Right ventricle myocardium inferior (tissue), 1 donor: ENCODE measurements at places on chromosomes 7 and 10.

DNA sequence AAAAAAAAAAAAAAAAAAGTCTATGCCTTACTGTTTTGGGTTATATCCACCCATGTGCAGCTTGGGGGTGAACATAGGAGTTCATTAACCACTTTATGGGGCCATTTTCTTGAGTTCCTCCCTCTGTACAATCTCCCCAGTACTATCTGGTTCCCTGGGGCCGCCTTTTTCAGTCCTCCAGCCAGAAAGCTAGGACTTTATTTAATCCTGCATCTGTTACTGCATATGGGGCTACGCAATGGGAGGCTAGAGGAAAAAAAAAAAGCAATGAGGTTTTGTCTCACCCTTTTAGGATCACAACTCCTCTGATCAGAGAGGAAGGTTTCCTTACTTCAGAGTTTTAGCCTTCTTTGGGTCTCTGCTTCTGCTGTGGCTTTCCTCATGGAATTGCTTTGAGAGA, 51.0 kb downstream of the BTRC start:
- no peak for DNase-seq

- DNase-seq, result peak; percentile 53
Measured at GRCh38 chr7:40859965-40860543, 725.2 kb downstream of the SUGCT start.

GRCh38 chr7:107961405-107961804, 41.6 kb downstream of the LAMB1 start:
- peak; percentile 79 for DNase-seq

DNA sequence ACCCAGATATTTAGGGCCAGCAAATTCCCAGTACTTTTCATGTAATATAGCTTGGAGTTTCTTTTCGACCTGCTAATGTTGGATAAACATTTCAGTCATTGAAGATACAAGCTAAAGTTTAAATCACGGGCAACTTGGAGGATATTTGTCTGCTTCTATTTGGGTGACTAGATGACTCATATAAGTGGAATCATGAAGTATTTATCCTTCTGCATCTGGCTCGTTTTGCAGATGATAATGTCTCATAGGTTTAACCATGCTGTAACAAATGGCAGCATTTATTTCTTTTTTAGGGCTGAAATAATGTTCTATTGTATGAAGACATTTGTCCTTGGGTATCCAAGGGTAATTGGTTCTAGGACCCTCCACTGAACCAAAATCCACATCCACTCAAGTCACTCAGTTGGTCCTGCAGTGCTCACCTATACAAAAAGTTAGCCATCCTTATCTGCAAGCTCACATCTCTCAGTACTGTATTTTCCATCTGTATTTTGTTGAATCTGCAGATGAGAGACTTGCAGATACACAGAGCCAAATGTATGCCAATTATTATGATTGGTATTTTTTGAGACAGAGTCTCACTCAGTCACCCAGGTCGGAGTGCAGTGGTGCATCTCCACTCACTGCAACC, 187.2 kb upstream of the CSTF2T start:
- no peak for DNase-seq

DNA sequence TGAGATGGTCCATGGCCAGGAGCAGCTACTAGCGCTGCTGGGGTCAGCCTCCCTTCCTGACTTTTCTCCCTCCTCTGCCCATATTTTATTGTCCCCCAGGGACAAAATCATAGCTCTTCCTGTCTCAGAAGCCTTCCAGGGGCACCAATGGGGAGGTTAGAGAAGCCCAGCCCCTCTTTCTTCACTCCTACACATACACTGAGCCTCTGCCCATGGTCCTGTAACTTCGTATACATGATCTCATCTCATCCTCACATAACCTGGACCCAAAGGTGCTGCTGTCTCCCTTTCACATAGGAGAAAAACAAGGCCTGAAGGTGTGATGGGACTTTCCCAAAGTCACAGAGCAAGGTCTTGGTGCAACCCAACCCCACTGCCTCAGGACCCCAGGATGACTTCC, 2.5 kb downstream of the SRRM3 start:
- DNase-seq, result no peak

- DNase-seq, result no peak
Measured at GRCh38 chr7:91557789-91558404, 293.7 kb downstream of the FZD1 start.

DNA sequence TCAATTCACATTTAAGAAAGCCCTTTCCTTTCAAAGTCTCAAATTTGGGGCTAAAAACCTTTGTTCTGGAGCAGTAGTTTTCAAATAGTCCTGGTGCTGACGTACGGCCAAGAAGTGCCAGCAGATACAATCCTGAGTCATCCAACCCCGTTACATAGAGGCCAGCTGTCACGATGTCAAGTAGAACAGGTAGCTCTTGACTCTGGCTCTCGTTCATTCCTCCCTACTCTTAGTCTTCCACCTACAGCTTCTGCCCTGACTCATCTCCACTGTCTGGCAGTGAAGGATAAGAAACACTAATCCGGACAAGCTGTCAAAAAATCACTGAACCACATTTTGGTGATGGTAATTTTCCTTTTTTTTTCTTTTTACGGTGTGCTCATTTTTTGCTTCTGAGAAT, 132.4 kb upstream of the PTN start:
- DNase-seq, result no peak

- no peak for DNase-seq
Measured at GRCh38 chr7:88429382-88429781, 122.7 kb upstream of the STEAP4 start.

- no peak for DNase-seq
Measured at GRCh38 chr7:145009876-145010275, 174.0 kb upstream of the TPK1 start.

DNA sequence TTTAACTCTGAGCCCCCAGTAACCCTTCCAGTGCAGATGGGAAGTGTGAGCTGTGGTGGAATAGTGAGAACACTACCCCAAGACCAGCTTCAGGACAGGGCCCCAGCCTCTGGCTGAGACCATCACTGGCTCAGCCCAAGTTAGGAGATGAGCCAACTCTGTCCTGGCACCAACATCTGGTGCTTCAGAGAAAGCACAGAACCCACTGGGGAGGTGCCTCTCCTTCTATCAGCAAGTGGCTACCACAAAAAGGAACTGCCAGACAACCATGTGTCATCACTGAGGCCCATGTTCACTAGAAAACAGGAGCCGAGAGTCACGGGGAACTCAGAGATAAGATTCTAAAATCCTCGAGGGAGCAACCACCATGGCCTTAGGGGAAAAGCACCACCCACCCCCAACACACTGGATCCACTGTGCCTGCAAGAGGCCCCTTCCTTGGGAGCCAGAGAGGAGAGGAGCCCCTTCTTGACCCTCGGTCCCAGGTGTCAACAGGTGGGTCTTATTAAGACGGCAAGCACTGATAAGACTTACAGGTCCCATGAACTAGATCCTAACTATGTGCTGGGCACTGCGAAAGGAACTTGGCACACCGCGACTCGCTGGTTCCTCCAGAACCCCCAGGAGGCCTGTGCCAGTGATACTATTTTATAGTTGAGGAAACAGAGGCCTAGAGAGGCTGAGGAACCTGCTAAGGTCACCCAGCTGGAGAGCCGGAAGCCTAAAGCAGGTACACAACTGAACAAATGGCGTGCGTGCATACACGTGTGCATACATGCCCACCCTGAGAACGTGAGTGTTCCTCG, 102.7 kb downstream of the FAM53B start:
- peak; percentile 77 for DNase-seq

- DNase-seq, result no peak
Measured at GRCh38 chr7:41012041-41012440, 690.8 kb downstream of the INHBA start.

DNA sequence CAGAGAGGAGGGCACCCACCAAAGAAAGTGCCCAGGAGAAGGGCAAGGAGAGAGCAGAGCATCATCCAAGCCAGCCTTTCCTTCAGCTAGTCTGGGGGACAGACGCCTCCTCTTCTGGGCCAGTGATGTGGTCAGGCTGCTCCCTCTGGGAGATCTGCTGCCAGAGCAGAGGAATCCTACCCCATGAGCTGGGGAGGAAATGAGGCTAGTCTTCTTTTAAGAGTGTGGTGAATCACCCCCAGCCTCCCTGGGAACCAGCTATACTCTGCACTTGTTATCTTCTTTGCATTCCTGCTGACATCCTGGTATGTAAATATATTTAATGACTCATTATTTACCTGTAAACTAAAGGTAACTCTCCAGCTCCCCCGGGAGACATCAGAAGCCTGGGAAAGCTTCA, 41.6 kb upstream of the EPHB6 start:
- DNase-seq, result no peak

DNA sequence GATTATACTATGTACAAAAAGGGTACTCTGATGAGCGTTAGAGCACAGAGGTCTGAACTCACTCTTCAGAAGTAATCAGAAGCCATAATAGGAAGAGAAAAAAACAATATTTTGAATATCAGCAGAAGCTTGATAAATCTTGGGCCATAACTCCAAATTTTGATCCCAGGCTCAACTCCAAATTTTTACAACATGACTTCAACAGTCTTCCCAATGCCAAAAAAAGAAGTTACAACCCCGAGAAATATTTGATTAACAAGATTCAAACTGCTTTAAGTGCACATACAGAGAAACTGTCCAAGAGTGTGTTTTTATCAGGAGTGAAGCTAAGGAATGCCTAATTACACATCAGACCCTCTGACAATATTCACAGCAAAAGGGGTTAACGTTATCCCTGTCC, 7.5 kb downstream of the MPP7 start:
- no peak for DNase-seq

GRCh38 chr7:41928166-41928565, 225.3 kb upstream of the INHBA start:
- DNase-seq, result no peak

- no peak for DNase-seq
Measured at GRCh38 chr7:133409421-133409820, 156.5 kb downstream of the EXOC4 start.

- DNase-seq, result no peak
Measured at GRCh38 chr7:69780379-69780778, 182.1 kb downstream of the AUTS2 start.

GRCh38 chr7:133910761-133911160, 216.4 kb upstream of the LRGUK start:
- no peak for DNase-seq

- DNase-seq, result no peak
Measured at GRCh38 chr7:16543456-16543855, 16.8 kb downstream of the LRRC72 start.

DNA sequence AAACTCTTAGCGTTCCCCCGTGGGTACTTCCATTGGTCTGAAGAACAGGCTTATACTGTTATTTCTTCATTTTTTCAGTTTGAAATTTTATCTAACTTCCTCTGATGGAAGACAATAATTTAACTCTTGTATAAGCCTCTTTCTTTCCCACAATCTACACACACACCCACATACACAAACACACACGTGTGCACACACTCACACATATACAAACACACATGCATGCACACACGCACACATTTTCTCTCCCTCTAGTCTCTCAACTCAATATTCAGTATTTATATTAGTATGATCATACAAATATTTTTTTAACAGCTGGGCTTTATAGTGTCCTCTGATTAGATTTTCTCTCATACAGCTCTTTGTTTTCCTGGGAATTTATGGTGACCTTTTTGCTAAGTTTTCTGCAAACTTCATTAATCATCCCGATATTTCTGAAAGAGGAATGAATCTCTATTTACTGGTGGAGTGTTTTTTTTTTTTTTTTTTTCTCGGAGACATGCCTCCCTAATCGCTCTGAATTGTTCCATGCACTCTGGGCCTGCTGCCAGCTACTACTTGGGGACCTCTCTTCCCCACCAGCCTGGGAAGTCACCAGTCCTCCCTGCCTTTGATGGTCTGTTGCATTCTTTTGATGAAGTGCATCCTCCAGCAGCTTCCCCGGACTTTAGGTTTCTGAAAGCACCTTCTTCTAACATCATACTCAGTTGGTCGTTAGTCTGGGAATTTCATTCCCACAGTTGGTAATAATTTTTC, 75.5 kb downstream of the ZNF777 start:
- DNase-seq, result no peak

- DNase-seq, result no peak
Measured at GRCh38 chr7:96188591-96188991, 133.3 kb downstream of the SLC25A13 start.

- DNase-seq, result peak; percentile 69
Measured at GRCh38 chr7:11831736-11832495, at the start of gene THSD7A. Gene THSD7A, minus strand, starts transcription at chr7:11832198. Its CDS starts 252 bp downstream, at chr7:11831946.

DNA sequence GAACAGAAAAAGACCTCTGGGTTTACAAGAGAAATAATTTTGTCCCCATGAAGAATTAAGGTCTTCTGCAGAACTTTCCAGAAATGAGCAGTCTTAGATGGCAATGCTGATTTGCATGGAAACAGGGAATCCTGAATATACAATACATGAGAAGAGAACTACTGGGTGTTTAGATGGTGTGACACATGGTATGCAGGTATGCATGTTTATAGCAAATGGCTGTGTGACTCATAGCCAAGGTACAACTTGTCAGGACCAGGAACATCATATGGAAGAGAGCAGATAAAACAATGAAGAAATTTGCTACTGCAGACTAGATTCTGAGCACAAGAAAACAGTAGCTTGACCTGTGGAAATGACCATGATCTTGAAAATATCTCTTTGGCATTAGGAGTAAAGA, 907.8 kb downstream of the GATA3 start:
- no peak for DNase-seq

DNA sequence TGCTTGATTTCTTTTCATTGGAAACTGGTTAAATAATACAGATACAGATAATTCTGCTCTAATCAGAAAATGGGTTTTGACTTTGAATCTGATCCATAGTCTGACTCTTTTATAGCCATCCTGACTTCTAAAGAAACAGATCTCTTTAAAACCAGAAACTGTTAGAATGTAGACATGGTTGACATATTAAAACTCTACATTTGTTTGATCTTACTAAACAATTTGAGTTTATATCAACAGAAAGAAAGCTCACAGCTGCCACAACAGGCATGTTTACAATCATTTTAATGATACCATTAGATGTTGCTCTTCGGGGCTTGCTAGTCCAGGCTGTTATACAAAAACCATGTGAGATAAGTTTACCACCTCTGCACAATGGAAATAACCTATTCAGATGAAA, 193.0 kb upstream of the SEMA3A start:
- no peak for DNase-seq

DNA sequence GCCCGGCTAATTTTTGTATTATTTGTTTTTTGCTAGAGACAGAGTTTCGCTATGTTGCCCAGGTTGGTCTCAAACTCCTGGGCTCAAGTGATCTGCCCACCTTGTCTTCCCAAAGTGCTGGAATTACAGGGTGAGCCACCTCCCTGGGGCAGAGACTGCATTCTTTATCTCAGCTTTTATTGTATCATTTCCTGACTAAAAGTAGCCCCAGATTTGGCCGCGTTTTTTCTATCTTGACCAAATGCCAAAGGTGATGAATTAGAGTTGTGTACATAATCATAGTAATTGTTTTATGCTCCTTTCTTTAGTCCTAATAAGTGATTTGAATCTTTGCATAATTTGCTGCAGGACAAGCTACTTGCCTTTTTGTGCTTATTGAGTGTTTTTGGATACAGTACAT, 3.1 kb upstream of the SMNDC1 start:
- no peak for DNase-seq

DNA sequence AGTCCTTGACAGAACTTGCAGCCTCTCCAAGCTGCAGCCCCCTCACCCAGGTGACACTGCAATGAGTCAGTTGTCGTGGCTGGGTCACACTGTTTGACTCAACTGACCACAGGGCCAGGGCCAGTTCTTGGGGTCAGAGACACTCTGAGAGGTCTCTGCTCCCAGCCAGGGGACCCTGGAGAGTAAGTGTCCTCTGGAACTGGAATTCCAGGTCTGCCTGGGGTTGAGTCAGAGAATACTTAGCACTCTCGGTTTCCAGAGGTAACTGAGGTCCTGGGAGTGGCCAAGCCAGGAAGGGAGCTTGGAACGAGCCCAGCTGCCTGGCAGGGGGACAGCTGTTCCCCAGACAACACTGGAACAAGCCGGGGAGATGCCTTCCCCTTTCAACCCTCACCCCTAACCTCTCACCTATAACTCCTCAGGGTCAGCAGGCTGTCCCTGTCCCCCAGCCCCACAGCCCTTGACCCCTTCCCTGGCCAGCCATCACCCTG, 2.2 kb upstream of the MYL10 start:
- DNase-seq, result no peak
